ENCODE measurements at places on chromosomes 3 and 15.

DNA sequence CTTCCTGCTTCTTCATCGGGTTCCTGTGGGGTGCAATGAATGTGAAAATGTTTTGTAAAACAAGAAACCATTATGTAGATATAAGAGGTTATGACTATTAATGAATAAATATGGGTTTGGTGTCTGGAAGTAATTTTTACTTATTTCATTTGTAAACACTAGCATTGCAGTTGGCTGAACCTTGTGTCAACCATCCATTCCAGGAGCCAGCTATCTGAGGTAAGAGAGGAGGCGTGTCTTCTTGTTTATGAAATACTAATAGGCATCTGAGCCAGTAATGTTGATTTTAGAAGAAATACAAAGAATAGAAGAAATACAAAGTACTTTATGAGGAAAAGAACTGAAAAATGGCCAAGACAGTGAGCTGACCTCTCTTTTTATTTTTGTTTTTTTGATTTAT lies 187.5 kb downstream of the LPP start:
- no peak for DNase-seq

- DNase-seq = no peak
Observed at GRCh38 chr3:12838179-12838965, 3.0 kb downstream of the RPL32 start.

GRCh38 chr3:33417066-33417673 lies 23.0 kb downstream of the UBP1 start:
- peak; percentile 78 for DNase-seq

GRCh38 chr15:41629463-41629862 lies 30.7 kb upstream of the MGA start:
- DNase-seq = no peak

GRCh38 chr3:122941228-122942206 lies 86.0 kb downstream of the SEMA5B start:
- DNase-seq = no peak

- DNase-seq = no peak
Observed at GRCh38 chr3:178137206-178137605, 399.0 kb upstream of the KCNMB2 start.

- no peak for DNase-seq
Observed at GRCh38 chr3:182583545-182583944, 209.8 kb upstream of the ATP11B start.

GRCh38 chr3:73503781-73504180 lies 121.0 kb downstream of the PDZRN3 start:
- no peak for DNase-seq

GRCh38 chr15:74307827-74308811 lies 59.3 kb downstream of the CYP11A1 start:
- peak; percentile 80 for DNase-seq

DNA sequence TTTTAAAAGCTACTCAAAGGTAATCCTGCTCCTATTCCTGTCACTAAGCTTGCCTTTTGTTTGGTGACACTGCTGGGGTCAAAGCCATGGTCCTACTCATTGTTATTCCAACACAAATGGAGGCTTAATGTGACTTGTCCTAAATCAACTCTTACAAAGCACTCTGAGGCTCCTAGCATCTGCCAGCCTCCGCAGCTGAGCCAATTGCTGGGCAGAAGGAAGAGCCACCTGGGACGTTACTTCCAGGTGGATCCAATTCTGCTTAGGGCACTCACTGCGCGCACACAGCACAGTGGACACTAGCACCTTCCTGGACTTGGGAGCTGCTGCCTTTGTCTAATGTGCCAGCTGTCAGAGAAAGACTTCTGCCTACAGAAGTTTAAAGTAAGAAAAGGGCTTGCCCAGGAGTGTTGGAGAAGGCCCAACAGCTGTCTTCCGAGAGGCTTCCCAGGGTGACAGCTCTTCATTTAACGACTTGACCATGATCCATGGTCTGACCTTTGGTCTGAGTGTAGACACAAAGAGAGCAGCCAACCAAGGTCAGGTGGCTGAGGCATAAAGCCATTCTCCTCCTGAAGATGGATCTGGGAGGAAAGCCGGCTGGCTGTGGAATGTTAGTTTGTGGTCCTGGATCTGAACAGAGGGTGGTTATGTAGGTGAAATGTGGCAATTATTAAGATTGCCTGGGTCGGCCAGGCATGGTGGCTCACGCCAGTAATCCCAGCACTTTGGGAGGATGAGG lies 102.2 kb downstream of the AQP9 start:
- no peak for DNase-seq

- no peak for DNase-seq
Observed at GRCh38 chr15:65375871-65376607, 1.8 kb downstream of the IGDCC3 start.

DNA sequence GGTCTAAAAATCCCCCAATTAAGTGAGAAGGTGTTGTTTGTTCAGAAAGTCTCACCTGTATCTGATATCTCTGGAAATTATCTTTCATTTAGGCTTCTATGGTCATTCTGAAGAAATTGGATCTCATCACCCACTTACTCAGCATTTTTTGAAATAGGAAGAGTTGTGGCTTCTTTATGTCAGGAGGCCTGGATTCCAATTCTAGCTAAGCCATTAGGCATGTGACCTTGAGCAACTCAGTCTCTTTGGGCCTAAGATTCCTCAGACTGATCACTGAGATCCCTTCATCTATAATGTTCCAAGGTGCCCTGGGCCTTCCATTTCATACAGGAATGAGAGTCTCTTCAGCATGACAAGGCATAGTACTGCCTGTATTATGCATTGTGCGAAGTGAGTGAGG lies 70.3 kb downstream of the ARHGEF26 start:
- DNase-seq = no peak

DNA sequence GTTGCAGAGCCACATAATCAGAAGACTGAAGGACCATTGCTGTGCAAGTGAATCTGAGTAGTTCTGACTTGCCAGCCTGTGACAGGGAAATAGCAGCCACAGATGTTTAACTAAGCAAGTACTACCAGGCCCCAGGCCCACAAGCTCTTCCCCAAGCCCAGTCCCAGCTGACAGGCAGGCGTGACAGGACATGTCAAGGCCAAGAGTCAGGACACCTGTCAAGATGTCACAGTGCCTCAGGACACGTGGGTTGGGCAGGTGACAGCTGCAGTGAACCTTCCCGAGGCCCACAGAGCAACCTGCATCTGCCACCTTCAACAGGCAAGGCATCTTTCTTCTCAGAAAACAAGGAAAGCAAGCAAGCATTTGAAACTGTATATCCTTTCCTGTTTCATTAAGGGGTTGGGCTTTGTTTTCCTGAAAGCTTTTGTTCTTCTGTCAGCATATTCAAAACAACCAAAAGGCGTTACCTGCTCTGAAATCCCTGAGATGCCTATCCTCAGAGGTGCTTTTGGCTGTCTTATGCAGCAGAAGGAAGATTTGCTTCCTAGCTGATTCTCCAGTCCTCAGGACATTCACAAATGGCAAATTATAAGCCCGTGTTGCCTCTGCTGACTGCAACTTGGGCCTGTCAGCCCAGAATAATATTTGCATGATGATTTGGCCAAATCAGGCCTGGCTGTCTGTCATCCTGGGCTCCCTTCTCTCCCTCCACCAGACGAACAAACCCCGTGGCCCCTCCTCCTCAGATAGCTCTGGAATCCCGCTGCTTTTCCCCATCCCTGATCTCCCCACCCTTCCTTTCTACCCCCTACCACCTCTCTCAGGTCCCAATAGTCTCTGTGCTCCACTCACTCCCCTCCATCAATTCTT lies 171.8 kb upstream of the WNT5A start:
- DNase-seq = no peak

DNA sequence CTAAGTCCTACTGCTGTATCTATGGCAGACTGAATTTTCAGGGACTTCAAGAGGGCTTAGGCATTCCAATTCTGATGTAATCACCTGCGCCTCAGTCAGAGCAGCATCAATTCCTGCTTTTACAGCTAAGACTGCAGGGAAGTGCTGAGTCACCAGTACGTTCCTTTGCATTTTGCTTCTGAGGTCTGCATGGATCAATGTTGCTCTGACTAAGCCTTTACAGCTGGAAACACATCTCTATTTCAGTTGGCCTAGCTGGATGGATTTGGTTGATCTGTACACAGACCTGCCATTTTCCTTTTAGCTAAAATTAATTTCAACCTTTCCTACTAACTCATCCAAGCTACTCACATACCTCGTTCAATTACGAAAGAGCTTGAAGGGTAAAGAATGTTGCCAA lies 51.3 kb downstream of the ETV5 start:
- DNase-seq = peak; percentile 63

GRCh38 chr3:143170074-143170473 lies 50.5 kb downstream of the CHST2 start:
- DNase-seq = no peak

GRCh38 chr3:105775368-105775767 lies 93.4 kb downstream of the CBLB start:
- no peak for DNase-seq
